Stimulated activated CD4-positive, alpha-beta T cell treated with anti-CD3 and anti-CD28 coated beads, TNF-alpha, amount 100 ng/mL, for 48 hours (primary cell): ENCODE measurements at places on chromosomes 3 and 15.

- no peak for DNase-seq
Measured at GRCh38 chr3:71305231-71306206, 278.0 kb downstream of the FOXP1 start.

DNA sequence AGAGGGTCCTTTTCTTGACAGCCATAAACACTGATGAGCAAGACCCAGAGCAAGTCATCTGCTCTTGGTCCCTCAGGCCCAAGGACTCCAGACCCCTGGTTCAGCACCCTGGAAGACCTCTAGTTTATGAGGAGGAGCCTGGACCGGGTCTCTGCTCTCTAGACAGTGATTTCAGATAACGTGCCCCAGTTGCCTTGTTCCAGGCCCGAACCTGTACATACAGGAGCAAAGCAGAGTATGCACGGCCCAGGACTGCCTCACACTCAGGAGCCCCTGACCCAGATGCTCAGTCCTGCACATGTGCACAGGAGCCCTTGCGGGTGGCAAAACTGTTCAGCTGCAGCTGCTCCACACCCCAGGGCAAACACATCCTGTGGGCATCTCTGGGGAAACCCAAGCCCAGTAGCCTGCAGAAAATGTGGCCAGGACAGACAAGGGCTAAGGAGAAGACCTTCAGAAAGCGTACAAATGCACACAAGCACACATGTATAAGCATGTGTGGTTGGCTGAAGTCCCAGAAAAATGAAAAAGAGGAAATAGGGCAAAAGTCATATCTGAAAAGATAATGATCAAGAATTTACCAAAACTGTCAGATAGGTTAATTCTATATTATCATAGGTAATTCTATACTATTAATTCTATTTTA lies 59.9 kb upstream of the CORO2B start:
- no peak for DNase-seq

DNA sequence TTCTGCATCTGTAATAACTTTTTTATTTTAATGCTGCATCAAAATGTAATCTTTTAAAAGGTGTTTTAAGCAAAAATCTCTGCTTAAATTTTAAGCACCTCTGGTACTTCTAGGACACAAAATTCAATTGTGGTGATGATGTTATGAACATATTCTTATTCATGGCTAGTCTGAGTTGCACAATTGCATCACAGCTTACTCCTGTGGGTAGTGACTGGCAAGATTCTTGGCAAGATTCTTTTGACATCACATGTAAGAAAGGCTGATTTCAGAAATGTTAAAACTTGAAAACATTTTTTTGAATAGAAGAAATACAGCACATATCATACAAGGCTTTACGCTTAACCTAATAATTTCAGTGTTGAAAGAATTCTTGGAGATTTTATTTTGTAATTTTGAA lies 35.7 kb downstream of the IQCH start:
- no peak for DNase-seq

DNA sequence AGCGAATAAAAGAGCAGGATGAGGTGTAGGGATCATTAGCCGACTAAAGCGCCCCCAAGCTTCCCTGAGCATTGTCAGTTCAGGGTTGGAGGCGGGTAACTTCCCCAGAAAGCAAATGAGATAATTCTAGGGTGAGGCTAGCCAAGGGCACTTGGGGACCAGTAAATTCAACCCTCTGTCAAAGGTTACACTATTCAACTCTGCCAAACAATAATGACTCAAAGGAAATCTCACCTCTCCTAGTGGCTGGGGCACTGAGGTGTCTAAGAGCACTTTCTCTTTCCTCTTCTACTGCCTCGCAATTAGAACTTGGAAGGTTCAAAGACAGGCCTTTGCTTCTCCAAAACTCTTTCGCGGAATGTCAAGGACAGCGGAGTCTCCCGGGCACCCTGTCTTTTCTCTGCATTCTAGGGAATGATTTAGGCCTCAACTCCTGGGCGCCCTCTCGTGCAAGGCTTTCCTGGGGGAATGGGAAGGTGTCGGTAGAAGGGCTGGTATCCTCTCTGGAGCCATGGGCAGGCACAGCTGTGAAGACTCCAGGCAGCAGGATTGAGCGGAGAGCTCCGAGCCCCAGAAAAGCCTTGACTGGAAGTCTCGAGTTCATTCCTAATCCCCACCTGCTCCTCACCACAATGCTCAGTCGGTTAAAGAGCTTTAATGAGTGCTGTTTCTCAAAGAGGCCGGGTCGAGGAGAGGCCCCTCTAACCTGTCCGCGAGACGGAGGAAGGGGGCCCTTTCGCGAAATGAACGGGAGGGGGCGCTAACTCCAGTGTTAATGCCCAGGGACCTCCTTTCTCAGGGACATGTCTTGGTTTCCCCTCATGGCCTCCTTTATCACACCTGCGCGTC lies 21.9 kb downstream of the ZIC4 start:
- DNase-seq = no peak

DNA sequence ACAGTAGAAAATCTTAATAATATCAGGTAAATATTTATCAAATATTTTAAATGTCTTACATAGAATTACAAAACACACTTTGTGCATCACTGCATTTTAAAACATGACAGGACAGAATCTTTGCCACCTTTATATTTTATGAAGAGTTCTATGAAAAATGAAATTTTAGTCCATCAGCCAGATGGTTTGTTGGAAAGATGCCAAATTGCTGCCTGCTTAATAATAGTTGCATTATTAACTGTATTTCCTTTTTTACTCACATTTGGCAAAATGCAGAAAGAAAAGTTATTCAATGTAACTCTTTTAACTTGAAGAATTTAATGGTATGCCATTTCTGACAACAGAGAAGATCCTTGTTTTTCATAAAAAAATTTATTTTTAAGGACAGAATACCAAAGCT lies 1271.6 kb downstream of the NSUN3 start:
- DNase-seq = no peak

- no peak for DNase-seq
Measured at GRCh38 chr15:90031231-90031791, 30.2 kb downstream of the ZNF710 start.

DNA sequence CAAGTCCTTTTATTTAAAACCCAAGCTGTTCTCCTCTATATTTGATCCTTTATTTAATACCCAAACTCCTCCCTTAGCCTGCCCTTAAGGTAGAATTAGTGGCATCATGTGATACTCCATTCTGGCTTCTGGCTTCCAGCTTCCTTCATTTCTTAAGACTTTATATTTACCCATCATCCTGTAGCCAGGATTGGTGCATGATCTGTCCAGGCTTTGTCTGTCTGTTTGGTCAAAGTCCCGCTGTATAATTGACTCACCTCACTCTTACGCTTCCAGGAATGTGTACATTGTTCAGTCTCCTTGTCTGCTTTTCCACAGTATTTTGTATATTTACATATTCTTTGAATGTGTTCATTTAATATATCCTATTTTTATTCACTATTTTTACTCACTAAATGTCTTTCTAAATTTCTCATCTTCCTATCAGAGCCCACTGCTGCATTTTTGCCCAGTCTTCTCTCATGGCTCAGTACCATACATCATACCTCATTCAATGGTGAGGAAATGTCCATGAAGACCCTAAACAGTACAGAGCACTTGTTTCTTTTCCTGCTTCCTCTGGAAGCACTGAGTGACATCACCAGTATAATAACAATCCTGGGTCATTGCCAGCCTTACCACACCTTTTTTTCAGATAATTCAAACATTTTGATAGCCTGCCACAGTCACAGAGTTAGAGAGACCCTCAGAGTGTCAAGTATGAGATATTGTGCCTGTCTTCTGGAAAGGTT lies 31.5 kb downstream of the TMEM108 start:
- DNase-seq = no peak

- peak; percentile 64 for DNase-seq
Measured at GRCh38 chr15:42495361-42496212, at the start of gene SNAP23. Gene SNAP23 (plus strand): TSS chr15:42495634. CDS start chr15:42511847, 16,213 bp downstream.

DNA sequence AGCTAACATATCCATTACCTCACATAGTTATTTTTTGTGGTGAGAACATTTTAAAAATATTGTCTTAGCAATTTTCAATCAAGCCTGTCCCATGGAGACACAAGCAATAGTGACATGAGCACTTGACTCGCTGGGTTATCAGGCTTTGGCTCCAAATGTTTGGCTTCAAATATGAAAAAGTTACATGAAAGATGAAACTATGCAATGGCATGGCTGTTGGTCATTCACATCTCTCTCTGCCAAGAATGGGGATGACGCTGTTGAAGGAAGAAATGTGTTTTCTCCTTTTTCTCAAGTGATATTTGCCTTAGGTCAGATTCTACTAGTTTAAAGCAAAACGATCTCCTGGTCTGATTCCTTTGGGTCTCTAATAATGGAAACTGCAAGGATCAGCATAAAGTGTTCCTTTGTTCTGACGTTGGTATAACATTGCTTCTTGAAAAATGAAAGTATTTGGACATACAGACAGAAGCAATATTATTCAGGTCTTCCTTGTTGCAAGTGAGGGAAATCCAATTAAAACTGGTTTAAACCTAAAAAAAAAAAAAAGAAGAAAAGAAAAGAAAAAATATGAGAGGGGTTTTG lies 71.2 kb downstream of the SSUH2 start:
- no peak for DNase-seq

DNA sequence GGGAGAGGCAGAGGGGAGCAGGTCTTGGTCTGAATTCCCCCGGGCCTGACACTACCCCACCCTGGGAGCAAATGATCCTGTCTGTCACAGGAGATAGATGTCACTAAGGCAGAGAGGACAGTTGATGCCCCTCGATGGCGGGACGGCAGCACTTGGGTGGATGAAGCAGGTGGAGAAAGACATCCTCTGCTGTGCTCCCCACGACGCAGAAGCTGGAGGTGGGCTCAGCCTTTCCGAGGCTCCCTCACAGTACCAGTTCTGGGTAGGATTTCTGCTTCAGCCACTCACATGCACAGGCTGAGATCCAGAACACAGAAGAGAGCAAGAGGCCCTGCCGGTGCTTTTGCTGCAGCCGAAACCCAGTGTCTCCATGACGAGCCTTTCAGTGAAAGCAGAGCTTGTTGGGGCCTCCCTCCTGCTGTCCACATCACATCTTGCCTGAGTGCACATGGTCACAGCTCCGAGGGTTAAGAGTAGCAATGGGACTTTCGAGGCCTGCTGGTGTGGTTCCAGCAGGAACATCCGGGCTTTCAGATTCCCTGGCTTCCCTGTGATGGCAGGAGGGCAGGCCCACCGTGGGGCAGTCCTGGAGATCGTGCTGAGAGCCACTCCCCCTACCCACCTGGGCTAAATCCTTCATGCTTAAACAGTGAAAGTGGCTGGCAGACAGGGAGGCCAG lies 107.3 kb upstream of the PRR20G start:
- DNase-seq = no peak

DNA sequence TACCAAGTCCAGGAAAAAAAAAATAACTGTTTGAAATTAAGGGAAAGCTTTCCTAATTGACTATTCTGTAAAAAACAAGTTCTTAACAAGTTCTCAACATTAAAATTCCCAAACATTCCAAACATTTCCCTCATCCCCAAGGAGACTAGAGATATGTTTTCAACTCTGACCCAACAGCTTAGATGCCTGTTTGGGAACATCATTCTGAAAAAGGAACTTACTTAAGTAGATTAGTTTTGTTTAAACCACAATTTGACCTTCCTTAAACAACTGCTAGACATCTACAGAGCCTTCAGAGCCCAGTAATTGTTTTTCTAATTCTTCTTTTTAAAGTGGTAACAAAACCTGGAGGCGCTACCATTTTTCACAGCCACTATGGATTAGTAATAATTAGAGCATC lies 12.8 kb downstream of the UBR1 start:
- no peak for DNase-seq

DNA sequence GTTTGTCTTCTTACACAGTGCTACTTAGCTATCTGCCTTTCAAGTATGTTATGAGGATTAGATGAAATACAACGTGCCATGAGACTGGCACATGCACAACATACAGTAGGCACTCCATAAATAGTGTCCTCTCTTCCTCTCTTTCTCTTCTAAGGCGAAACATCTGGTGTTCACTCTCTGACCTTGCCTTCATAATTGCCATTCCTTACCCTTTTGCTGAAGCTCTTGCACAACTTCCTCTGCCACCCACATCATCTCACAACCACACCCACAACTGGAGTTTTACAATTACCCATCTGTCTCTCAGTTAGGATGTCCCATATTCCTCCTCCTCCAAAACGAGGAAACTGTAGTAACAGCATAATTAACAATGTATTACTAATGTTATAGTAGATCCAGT lies 26.4 kb upstream of the ACP3 start:
- no peak for DNase-seq
